NCI-H1436 treated with DMSO at 0.1 percent for 48 hours (cell line): ENCODE measurements at places on chromosomes 13 and 19.

GRCh38 chr19:57583521-57584416 lies at the start of gene ZIK1:
TSS of gene ZIK1 (plus strand) at chr19:57584145. CDS start at chr19:57584357, 212 bp downstream.
- peak; percentile 64 for DNase-seq

GRCh38 chr13:91303031-91303430 lies 44.5 kb upstream of the MIR17HG start:
- DNase-seq: no peak

DNA sequence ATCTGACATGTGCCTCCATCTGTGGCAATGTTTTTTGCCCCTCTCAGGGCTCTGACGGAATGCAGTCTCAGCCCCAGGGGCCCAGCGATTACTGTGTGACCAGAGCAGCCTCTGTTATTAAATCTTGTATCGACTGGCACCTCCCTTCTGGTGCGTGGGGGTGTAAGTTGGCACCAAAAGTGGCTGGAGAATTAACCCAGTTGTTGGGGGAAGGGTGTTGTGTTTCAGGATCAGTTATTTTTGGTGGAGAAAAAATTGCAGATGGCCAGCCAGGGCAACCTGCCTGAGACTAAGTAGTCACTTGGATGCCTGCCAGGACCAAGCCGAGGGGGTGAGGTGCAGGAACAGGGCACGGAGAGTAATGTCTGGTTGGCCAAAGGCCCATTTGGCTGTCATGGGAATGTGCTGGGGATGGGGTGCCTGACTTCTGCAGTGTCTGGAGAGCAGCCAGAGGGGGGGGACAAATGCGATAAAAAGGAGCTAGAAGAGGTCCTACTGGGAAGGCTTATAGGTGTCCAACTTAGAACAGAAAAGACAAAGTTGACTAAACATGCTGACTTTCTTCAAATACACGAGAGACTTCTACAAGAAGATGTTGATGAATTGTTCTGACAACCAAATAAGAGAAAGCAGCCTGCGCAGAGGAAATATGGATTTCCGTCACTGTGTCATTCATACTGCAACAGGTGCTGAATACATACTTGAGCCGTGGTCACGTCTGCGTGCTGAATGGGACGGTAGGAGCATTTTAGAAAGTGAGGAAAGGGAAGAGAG lies 69.8 kb downstream of the SIAH3 start:
- peak; percentile 3 for DNase-seq

DNA sequence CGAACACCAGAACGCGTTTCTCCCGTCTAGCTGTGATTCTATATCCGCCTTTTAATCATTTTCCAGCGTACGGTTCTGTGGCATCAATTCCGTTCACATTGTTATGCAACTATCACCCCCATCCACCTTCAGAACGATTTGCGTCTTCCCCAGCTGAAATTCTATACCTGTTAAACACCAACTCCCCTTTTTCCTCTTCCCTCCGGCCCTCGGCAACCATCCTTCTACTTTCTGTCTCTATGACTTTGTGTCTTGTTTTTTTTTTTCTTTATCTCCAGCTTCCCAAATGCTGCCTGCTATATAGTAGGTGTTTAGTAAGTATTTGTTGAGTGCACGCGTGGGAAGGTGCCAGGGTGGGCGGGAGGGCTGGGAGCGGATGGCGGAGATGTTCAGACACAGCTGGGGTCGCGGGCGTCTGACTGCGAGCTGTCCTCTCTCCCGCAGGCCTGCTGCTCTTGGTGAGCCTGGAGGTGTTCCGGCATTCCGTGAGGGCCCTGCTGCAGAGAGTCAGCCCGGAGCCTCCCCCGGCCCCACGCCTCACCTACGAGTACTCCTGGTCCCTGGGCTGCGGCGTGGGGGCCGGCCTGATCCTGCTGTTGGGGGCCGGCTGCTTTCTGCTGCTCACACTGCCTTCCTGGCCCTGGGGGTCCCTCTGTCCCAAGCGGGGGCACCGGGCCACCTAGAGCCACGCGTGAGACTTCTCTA lies 20.2 kb downstream of the CACNG6 start:
- DNase-seq: no peak

DNA sequence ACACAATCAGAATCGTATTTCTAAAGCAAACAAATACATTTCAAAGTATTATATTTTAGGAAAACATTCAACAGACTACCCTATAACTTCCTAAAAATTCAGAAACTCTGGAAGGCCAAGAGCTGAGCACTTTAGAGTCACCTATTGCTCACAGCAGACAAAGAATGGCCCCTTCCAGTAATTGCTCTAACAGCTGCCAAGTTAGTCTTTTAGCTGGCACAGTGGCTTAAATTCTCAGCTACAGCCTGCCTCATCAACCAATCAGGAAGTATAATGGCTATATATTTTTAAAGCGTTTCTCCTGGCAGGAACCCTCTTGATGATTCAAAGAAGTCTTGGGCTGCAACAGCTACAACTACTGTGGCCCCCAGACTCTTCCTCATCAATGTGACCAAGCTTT lies 14.9 kb upstream of the SLITRK5 start:
- DNase-seq: no peak

DNA sequence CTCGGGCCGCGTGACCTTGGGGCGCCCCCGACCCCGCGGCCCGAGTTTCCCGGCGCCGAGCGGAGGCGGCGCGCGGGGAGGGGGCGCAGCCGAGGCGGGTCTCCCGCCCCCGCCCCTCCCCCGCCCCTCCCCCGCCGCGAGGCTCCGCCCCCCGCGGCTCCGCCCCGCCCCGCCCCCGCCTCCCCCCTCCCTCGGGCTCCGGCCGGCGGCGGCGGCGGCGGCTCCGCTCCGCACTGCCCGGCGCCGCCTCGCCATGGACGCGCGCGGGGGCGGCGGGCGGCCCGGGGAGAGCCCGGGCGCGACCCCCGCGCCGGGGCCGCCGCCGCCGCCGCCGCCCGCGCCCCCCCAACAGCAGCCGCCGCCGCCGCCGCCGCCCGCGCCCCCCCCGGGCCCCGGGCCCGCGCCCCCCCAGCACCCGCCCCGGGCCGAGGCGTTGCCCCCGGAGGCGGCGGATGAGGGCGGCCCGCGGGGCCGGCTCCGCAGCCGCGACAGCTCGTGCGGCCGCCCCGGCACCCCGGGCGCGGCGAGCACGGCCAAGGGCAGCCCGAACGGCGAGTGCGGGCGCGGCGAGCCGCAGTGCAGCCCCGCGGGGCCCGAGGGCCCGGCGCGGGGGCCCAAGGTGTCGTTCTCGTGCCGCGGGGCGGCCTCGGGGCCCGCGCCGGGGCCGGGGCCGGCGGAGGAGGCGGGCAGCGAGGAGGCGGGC lies at the start of gene HCN2:
HCN2 (plus strand) TSS at position 189 of the 703 bp plus-strand sequence; CDS start at position 254, 65 bp downstream.
- DNase-seq: no peak

GRCh38 chr13:99197117-99197651 lies 3.5 kb upstream of the UBAC2 start:
- no peak for DNase-seq

- no peak for DNase-seq
Observed at GRCh38 chr19:28905996-28906395, 307.0 kb downstream of the UQCRFS1 start.

DNA sequence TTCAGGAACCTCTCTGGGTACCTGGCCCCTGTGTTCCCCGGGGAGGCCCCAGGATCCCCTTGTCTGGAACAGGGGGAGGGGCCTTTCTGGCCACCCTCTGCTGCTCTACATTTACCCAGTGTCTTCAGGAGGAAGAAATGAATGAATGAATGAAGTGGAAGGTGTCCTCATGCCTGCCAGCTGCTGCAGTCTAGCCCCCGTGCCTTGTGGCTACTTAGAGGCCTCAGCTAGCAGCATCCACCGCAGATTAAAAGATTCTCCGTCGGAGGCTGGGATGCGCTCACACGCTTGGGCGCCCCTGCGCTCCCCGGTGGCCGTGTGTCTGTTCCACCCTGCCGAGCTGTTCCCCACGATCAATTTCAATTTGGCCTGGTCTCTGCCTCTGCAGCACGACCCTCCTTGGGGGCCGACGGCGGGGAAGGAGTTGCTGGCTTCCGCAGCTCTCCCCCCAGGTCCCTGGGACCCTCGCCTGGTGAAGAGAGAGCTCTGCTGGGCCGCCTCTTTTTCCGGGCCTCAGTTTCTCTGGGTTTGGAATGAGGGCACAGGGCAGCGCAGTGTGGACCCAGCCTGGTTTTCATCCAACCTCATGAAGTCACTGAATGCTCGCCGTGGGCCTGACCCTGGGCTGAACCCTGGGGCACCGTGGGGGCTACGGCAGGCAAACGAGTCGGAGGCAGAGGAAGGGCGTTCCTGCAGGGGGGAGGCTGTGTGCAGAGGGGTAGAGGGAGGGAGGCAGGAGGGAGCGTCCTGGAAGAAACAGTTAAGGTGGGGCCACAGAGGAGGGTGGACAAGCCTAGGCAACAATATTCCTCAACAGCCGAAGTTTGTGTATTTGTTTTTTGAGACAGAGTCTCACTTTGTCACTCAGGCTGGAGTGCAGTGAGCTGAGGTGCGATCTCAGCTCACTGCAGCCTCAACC lies 28.3 kb downstream of the EFNA2 start:
- DNase-seq: no peak

- DNase-seq: no peak
Observed at GRCh38 chr19:55601084-55601483, 996 bp downstream of the ZNF524 start.

DNA sequence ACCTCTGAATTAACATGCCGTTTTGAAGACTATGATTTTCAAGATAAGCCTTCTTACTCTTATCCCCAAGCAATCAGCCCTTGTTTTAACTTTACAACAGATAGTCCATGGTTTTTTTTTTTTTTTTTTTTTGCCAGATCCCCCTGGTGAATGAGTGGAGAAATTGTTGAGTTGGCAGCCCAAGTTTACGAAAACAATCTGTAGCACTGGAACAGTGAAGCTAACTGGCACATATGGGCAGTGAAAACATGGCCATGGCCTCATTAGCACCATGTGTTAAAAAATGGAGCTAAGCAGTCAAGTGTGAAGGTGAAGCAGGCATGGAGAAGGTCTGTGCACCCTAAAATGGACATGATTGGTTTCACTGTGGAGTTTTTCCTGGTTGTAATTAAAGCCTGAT lies 812.1 kb upstream of the MIR17HG start:
- DNase-seq: no peak

- no peak for DNase-seq
Observed at GRCh38 chr13:24511019-24511815, 1.4 kb downstream of the PARP4 start.

- DNase-seq: no peak
Observed at GRCh38 chr13:58712191-58712590, 1080.6 kb downstream of the PCDH17 start.

- no peak for DNase-seq
Observed at GRCh38 chr19:48596679-48597465, 9.7 kb upstream of the SPACA4 start.

- DNase-seq: no peak
Observed at GRCh38 chr13:113324398-113324797, 27.4 kb downstream of the LAMP1 start.

GRCh38 chr13:26680123-26680450 lies 80.5 kb downstream of the GPR12 start:
- no peak for DNase-seq

DNA sequence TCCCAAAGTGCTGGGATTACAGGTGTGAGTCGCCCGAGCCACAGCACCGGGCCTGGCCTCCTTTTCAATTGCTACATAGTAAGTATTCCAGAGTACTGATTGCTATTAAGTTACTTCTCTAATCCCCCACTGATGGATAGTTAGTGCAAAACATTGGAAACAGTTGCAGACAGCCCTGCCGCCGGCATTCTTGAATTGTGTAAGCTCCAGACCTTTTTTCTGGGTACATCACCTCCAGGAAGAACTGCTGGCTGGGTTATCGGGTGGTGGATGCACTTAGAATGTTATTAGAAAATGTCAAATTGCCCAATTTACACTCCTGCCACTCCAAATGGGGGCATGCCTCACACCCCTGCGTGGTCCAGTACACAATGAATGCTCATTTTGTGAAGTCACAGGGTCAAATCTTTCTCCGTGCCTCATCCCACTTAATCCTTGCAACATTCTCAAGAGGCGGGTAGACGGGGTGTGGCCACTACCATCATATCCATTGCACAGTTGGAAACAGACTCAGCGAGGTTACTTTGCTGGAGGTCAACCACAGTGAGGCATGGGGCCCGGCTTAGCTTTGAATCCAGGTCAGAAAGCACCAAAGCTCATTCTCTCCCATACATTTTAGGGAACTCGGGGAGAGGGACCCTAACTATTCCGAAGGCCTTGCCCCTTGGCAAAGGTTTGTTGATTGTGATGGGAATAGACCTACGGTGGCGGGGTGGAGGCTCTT lies 1.0 kb upstream of the KDM4B start:
- no peak for DNase-seq

GRCh38 chr13:30708541-30708940 lies 26.8 kb upstream of the ALOX5AP start:
- DNase-seq: no peak

GRCh38 chr19:56113074-56113632 lies 7.9 kb downstream of the ZNF787 start:
- no peak for DNase-seq

DNA sequence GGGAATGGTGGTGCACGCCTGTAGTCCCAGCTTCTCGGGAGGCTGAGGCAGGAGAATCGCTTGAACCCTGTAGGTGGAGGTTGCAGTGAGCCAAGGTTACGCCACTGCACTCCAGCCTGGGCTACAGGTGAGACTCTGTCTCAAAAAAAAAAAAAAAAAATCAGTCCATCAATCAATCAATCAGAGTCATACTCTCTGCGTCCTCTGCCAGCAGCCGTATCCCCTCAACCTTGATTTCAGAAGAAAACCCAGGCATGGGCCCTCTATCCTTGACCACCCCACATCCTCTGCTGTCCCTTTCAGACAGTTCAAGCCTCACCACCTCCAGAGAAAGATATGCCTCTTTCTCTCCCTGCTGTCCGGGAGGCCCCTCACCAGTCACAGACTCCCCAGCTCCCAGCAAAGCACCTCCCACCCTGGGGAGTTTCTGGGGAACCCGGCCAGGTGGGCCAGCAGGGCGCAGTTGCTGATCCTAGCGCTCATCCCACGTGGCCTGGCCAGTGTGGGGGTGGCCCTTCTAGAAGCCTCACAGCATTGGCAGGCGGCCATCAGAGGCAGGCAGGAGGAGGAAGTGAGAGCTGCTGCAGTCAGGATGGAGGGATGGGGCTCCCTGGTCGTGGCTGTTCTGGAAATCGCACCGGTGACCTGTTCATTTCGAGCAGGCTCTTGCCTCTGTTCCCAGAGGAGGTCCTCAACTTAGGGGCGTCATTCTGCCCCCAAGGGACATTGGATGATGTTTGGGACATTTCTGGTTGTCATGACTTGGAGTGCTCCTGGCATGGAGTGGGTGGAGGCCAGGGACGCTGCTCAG lies 10.2 kb upstream of the JSRP1 start:
- no peak for DNase-seq

DNA sequence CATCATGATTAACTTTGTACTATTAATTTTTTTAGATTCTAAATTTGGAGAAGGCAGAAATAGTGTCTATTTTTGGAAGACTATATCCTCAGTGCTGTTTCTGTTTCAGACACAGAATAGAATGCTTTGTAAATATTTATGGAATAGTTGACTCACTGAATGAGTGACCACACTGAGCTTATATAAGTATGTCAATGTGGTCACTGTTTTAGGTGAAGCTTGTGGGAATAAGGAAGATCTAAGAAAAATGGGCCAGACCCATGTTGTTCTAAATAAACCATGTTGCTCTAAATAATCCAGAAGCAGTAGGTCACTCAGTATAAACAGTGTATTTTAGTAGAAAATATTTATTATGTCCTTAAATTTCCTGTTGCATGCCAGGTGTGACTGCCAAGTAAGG lies 45.5 kb upstream of the DACH1 start:
- no peak for DNase-seq
